ENCODE measurements at places on chromosomes 12 and 14.

DNA sequence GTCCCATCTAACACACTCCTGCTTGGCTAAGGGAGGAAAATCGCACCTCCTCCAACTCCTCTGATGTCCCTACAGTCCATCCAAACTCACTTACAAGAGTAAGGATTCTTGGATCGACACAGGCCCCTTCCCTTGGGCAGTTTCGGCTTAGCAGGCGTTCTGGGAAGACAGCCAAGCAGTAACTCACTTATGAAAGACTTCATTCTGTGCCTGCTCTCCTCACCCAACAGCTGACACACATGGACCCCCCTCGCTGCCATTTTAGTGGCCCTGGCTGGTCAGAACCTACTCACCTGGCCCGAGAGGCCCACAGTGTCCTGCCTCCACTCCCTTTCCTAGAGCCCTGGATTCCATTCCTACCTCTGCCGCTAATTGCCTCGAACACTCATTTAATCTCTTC is 52.3 kb upstream of the BCL2L14 start:
- ATAC-seq, result no peak

GRCh38 chr14:35821564-35822411 is 4.3 kb upstream of the BRMS1L start:
- ATAC-seq, result no peak

GRCh38 chr12:119047641-119048040 is 66.3 kb downstream of the SRRM4 start:
- ATAC-seq, result no peak

GRCh38 chr14:53306267-53306721 is 153.2 kb upstream of the DDHD1 start:
- ATAC-seq, result peak; percentile 64

- no peak for ATAC-seq
Observed at GRCh38 chr14:55645145-55645544, 65.1 kb downstream of the KTN1 start.

DNA sequence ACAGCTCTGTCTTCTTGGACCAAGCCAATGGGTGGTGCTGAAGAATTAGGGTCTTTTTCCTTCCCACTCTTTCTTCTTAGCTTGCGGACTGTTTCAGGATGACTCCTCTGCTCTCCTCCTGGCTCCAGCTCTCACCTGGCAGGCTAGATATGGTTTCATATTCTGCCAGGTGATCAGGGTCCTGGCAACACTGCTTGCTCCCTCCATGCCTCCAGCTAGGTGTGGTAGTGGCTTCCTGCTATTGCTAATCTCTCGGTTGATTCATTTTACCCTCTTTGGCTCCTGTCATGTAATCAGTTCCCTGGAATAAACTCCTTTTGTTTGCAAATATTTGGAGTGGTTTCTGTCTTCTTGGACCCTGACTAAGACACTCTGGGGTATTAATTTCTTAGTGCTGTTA is 4.3 kb upstream of the GZMH start:
- peak; percentile 74 for ATAC-seq

- ATAC-seq, result no peak
Observed at GRCh38 chr14:103753774-103754173, 38.2 kb downstream of the ZFYVE21 start.

DNA sequence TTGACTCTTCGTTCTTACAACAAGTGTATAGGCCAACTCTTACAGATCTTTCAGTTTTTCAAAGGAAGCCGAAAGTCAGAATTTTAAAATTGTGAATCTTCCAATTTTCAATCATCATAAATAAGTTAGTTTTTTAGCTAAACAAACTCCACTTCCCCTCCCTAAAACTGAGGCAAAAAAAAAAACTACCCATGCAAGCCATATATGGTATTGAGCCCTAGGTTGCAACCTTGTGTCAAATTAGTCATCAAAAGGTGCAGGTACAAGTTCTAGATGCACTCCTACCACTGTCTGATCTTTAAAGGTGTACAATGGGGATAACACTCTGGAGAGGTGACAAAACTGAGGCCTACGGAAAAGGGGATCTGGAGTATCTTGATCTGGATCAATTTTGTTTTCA is 97.9 kb downstream of the PAWR start:
- ATAC-seq, result no peak

DNA sequence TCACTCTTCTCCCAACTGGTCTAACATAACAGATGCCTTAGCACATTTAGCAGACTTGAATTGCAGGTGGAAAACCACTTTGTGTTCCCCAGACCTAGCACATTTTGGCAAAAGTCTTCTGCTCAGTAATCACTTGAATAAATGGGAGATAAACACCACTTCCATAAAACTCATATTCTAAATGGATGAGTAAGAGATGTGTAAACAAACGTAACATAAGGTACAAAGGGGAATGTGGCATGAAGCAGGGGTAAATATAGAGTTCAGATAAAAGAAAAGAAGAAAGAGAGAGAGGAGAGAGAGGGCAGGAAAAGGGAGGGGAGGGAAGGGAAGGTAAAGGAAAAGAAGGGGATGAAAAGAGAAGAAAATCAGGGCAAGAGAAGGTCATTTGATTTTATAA is 17.0 kb upstream of the KERA start:
- ATAC-seq, result no peak

- ATAC-seq, result peak; percentile 32
Observed at GRCh38 chr12:56723889-56724700, 1.0 kb downstream of the NACA start.

- ATAC-seq, result no peak
Observed at GRCh38 chr14:96889091-96889490, 91.9 kb downstream of the VRK1 start.

DNA sequence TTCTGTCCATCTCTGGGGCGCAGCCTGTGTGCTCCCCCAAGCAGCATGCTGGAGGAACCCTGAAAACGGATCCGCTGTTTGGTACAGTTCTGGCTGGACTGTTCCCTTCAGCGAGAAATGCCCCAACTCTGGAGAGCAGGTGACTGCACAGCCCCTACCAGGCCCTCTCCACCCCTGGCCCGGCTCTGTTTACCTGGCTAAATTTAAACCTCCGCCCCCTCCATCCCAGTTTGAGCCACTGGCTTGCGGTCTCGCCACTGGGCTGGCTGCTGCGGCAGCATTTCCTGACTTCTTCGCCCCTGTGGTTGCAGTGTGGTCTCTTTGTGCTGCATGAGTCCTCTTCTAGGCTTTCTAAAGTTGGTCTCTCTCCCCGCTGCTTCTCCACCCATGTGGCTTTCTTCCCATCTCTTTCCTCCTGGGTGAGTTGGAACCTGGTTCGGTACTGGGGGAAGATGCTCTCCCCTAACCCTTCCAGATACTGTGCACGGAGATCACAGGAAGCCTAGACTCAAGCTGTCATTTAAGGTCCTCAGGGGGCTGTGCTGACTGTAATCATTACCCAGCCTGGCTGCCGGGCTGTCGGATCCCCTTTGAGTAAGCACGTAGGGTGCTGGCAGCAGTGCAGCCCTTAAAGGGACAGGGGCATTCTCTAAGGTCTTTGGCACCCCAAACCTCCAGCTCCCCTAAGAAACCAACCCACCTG is 60.6 kb downstream of the FBXL14 start:
- ATAC-seq, result no peak

- ATAC-seq, result peak; percentile 96
Observed at GRCh38 chr12:32106517-32107358, at the start of gene BICD1. Gene BICD1, plus strand, starts transcription at chr12:32106847. Its CDS starts 485 bp downstream, at chr12:32107332.

All from esophagus mucosa (tissue), 1 donor.